Epithelial cell of proximal tubule (primary cell): ENCODE measurements at places on chromosomes 7 and 10.

DNA sequence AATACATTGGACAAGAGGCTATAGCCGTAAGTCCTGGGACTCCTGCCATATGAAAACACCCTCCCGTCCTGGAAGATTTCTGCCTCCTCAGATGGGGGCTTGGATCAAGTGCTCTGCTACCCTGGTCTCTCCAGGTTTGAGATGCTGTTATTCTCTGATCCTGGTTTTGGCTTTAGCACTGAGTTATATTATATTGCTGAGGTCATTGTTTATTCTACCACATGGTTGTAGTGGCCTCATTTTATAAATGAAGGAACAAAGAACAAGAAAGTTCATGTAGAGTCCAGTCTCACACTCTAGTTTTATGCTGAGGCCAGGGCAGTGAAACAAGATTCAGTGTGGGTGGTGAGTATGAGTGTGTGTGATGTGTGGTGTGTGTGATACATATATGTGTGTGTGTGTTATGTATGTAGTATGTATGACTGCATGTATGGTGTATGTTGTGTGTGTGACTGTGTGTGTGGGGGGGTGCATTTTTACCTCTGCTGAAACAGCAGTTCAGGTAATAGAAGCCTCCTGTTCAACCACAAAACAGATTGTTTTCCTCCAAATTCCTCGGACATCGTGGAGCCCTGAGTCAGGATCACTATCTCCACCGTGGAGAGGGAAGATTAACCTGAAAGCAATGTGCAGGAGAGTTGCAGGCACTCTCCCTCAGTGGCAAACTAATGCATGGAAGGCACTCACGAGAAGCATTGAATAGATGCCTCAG is 80.7 kb downstream of the C7orf25 start:
- no peak for DNase-seq

DNA sequence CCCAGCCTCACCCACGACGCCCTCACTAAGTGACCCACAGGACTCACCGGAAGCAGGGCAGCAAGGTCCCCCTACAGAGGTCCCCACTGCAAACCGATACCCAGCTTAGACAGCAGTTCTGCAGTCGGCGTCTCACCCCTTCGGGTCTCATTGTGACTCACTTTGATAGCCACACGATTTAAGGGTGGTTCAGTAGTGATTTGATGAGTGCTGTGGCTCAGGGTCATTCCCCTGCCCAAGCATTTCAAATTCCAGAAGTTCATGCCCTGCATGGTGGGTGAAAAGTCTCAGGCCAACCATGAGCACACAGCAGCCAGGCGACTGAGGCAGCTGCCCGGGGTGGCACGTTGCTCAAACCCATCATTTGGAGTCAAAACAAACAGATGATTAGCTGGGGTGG is 93.2 kb downstream of the EGFR start:
- no peak for DNase-seq

GRCh38 chr10:8194050-8194449 is 139.6 kb downstream of the GATA3 start:
- DNase-seq = no peak

DNA sequence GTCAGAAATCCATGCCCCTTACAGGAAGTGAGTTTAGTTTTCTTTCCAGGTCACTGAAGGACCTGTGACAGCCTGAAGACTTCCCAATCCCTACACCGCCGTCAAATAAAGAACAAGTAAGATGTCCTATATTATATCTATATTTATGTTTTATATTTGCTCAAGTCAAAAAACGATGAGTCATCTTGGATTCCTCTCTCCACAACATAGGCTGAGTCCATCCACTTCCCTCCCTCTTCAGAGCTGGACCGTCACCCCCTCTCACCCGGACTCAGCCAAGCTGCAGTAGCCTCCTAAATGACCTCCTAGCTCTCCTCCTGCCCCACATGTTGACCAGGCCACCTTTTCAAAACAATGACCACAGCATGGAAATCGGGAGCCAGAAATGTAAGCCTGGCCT is 53.5 kb downstream of the GLI3 start:
- no peak for DNase-seq

DNA sequence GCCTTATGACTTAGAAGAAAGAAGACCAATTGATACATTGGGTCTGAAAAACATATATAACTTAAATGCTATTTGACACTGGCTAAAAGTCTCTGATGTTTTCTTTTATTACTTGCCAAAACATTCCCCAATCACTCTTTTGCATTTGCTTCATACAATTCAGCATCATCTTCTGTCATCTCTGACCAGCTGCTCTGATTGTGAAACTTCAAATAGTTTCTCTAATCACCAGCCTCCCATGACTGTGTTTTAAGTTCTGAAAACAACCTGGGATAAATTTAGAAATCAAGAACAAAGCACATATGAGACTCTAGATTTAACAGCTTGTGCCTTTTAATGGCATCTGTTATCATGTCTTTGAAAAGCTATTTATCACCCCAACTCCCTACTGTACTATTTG is 208.4 kb upstream of the KCND2 start:
- DNase-seq = peak; percentile 15

DNA sequence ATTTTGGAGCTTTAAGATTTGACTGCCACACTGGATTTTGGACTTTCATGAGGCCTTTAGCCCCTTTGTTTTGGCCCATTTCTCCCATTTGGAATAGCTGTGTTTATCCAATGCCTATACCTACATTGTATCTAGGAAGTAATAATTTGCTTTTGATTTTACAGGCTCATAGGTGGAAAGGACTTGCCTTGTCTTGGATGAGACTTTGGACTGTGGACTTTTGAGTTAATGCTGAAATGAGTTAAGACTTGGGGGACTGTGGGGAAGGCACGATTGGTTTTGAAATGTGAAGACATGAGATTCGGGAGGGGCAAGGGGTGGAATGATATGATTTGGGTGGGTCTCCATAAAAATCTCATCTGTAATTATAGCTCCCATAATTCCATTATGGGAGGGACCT is 47.6 kb upstream of the PAPSS2 start:
- no peak for DNase-seq

- no peak for DNase-seq
These were observed 9.6 kb upstream of the PYROXD2 start for GRCh38 chr10:98424295-98425254.

DNA sequence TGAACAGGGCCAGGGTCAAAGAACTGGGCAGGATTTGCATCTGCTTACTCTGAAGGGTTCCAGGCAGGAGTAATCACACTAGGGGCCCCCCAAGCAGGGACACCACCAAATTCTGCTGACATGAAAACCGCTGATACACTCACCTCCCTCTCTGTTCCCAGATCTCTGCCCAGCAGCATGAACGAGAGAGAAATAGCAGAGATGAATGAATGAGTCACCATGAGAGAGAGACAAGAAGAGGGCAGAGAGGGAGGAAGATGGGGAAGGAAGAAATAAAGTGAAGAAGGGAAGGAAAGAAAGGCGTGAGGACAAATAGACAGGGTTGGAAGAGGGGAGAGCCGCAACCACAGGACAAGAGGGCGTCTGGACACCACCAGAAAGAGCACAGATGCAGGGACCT is 285.9 kb upstream of the NEBL start:
- DNase-seq = no peak

DNA sequence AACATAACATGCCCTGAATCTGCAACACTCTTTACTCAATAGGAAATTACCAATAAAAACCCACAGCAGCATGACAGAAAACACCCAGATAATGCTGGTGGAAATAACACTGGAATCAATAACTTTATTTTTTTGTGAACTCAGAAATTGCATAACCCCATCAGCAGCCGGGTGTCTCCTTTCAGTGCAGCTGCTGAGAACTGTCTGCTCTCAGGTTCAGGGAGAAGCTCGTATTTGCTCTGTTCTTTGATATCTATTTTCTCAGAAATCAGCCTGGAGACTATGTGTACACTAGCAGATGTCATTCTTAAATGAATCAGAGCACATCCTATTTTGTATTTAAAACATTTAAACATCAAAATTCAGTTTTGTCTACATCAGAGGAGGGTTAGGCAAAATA is 506.0 kb downstream of the POM121L12 start:
- DNase-seq = no peak

GRCh38 chr7:134755422-134756022 is 23.9 kb upstream of the CALD1 start:
- no peak for DNase-seq

- DNase-seq = no peak
These were observed 944 bp downstream of the AVL9 start for GRCh38 chr7:32496052-32496813.

DNA sequence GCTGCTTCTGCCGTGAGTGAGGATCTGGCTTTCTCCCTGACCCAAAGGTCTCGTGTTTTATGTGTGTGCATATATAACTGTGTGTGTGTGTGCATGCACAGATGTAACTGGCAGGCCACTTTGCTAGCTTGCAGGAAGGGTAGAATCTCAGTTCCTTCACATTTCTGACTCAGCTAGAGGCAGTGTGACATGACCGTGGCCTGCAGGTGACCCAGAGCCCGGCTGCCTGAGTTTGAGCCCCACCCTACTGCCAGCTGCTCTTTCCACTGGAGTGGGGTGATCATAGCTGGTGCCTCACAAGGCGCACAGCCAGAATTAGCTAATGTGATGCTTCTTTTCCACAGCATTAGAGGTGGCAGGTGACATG is 9.3 kb upstream of the MYL7 start:
- DNase-seq = no peak

- no peak for DNase-seq
These were observed 13.9 kb downstream of the FLNC start for GRCh38 chr7:128843938-128844621.

GRCh38 chr10:4137299-4137698 is 352.3 kb upstream of the KLF6 start:
- no peak for DNase-seq

DNA sequence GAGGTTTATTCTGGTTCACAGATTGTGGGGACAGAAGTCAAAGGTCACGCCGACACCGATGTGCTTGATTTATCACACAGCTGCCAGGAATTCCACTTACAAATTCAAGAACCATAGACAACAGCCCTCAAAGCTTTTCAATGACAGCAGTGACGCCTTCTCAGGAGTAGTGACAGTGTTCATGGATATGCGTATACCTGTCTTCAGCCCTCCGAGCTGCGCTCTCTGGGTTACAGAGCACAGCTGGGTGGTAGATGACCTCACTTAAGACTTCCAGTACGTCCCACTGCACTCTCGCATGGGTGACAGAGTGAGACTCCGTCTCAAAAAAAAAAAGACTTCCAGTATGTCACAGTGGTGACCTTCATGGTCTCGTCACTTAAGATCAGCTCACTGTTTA is 108.5 kb downstream of the TCERG1L start:
- DNase-seq = no peak

GRCh38 chr10:50540069-50540825 is 83.5 kb downstream of the SGMS1 start:
- DNase-seq = no peak

- DNase-seq = peak; percentile 1
These were observed 76.4 kb downstream of the MAP3K8 start for GRCh38 chr10:30510184-30510931.

- DNase-seq = no peak
These were observed 53.8 kb upstream of the SLC16A12 start for GRCh38 chr10:89589101-89589720.

- no peak for DNase-seq
These were observed 54.3 kb downstream of the ASB13 start for GRCh38 chr10:5611899-5612680.

DNA sequence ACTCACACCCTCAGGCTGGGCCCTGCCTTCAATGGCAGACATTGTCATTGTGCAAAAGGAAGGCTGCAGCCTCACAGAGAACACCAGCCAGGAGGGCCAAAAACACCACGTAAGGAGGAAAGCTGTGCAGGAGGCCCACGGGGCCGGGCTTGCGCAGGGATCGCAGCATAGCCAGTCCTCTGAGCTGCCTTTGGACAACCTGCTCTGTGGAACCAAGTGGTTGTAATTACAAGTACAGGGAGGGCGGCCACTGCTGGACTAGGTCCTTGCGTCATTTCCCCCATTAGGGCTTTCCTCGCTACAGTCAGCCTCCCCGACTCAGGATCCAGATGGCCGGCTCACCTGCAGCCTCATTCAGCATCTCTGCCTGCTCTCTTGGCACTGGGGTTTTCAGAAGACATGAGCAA is 66.9 kb downstream of the FAM53B start:
- no peak for DNase-seq

DNA sequence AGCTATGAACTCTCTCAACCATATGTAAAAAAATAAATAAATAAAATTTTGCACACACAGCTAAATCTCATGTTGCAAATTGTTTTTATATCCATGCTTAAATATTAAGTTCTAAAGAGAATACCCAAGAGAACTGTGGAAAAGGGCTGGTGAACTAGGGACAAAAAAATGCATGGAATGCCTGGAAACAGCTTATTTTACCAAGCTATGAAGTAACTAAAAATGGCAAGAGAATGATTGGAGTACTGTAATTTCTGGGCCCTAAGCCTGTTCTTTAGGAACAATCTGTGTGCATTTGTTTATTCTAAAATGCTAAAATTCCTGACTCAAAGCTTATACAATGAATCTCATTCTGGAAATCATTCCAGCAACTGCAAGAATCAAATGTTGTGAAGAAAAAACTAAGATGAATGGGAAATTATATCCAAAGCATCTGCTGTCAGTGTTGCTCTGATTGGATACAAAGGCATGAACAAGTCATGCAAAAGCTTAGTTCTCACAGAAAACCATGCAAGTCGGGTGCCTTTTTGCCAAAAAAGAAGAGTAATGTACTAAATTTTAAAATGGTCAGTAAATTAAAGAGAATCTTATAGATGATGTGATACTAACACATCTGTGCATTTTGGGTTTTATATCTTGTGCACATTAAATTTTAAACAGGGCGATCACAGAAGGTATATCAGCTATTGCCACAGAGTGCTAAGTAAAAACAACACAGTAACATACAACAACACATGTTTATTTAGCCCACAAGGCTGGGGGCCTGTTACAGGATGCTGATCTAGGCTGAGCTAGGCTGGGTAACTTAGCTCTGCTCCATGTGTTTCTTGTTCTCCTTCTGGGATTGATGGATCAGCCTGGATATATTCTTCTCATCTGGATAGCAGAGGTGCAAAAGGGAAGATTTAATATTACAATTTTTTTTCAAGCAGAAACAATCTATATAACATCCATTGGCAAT is 453.5 kb upstream of the SEMA3A start:
- peak; percentile 37 for DNase-seq

- DNase-seq = no peak
These were observed 3.5 kb downstream of the MKRN1 start for GRCh38 chr7:140475747-140476333.

- no peak for DNase-seq
These were observed 44.7 kb upstream of the ZEB1 start for GRCh38 chr10:31274310-31274709.

- DNase-seq = no peak
These were observed 78.9 kb downstream of the FOXL3 start for GRCh38 chr7:368651-369475.

DNA sequence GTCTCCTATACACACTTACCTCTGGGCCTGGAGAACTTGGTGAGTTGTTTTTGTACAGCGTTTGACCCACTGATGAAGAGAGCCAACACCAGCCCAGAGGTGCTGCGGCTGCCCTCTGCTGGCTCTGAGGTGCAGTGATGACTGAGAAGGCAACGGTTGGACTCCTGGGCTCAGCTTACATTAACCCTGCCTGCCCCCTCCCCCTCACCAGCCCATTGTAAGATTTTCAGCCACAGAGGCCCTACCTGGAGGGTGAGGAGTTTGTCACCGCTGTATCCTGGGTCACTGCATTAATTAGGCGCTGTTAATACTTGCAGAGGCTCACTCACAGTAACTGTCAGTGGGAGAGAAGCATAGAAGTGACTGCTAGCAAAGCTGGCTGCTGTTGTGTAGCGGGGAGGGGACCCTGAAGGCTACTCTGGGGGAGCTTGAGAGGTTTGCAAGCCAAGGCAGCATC is 19.0 kb upstream of the ANKRD2 start:
- no peak for DNase-seq
